ENCODE measurements at places on chromosomes 1 and 21.
A peak's percentile ranks its signal among the peaks of the same experiment; 100 is the strongest.

- no peak for DNase-seq
Measured at GRCh38 chr21:15003463-15004135, 61.2 kb downstream of the NRIP1 start.

- DNase-seq = no peak
Measured at GRCh38 chr1:185156288-185156853, 382 bp downstream of the TRMT1L start.

DNA sequence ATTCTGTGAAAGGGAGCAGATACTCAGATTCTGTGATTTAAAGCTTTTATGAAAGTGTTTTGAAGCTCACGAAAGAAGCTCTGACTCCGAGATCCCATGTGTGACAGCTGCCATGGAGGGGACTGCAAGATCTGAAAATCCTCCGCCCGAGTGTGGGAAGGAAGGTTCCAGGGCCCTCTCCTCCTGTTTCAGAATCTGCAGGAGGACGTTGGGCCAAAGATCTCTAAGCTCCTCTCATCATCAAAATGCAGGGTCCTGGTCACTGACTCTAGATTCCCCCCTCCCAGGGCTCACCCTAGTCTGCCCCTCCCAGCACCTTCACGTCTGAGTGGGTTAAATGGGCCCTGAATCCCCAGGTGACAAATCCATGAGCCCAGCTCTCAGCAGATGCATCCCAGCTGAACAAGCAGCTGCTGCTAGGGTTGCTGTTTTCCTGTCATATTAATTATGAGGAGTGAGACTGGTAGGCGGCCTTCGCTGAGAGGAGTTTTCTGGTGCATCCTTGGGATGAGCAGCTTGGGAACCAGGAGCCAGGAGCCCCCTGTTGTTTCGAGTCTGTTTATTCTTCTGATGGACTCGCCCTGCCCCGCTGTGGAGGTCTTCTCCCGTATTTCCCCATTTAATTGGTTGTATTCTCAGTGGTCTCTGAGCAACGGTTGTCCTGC is 402.0 kb downstream of the MATN1 start:
- no peak for DNase-seq

- peak; percentile 28 for DNase-seq
Measured at GRCh38 chr1:21192284-21192683, 15.6 kb upstream of the EIF4G3 start.

DNA sequence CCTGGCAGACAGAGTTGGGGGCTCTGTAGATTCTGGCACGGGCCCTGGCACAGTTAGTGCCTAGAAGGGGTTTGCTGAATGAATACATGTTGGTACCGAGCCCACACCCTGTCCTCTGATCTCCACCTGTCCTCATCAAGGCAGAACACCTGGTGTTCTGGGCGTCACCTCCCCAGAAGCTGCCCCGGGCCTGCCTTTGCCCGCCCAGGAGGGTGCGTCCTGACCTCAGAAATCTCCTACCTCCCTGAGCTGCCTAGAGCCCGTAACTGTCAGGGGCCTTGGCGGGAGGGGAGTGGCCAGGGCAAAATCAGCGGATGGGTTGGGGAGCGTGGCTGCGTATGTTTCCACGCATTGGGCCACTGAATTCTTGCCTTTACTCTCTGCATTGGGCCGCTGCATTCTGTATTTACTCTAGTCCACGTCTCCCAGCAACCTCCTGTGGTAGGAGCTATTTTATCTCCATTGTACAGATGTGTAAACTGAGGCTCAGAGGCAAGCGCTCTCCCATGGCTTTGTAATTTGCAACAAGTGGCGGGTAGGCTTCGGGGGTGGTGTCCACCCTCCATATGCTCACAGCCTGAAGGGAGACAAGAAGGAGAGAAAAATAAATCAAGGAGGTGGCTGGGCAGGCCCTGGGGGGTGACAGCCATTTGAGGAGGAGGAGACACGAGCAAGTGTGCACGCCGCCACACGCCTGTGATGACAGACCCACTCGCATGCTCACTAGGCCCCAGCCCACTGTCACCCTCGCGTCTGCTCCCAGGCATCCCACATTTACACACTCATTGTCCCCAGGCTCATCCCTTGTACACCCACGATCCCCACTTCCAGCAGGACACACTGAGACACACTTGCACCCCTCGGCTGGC is 95.7 kb upstream of the WNT4 start:
- no peak for DNase-seq

GRCh38 chr21:25614441-25614840 is 7.2 kb upstream of the MRPL39 start:
- DNase-seq = no peak

DNA sequence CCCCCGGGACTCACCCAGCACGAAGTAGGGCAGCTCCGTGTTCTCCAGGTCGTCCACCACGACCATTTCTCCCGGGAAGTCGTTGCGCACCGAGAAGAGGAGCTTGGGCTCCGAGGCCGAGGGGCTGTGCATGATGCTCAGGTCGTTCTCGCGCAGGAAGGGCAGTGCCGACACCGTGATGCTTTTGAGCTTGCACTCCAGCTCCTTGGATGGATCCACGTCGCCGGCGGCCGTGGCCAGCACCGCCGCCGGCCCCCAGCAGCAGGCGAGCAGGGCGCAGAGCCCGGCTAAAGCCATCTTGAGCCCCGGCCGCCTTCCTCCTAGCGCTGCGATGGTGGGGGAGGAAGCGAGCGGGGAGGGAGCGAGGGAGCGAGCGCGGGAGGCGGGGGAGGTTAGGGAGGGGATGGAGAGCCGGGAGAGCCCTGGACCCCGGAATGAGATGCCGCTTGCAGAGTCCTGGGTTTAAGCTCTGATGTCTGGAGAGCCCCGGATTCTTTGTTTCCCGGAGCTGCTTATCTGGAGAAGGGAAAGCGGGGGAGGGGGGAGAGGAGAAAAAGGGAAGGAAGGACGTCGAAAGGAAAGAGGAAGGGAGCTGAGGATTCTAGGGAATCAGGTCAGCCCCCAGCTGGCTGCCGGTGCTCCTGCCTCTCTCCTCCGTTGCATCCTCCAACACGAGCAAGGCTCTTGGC is at the start of gene ASTN1:
TSS of gene ASTN1 (minus strand) at position 333 of the 689 bp plus-strand sequence. CDS start at position 297, 36 bp downstream.
- DNase-seq = no peak

GRCh38 chr1:41613689-41614574 is 129.4 kb upstream of the EDN2 start:
- peak; percentile 82 for DNase-seq

- no peak for DNase-seq
Measured at GRCh38 chr1:28155628-28156027, 20.9 kb downstream of the PTAFR start.

DNA sequence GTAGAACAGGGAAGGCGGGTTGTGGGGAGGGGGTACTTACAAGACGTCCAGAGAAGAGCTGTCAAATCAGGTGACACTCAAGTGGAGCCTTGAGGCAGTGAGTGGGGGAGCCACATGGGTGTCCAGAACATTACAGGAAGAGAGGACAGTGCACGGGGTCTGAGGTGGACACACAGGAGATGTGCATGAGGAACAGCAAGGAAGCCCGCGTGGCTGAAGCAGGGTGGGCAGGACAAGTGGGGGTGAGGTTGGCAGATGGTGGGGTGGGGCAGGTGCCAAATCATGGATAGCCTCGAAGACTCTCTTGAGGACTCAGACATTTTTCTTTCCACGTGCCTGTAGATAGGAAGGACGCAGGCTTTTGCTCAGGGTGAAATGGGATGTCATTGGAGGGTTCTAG is 921 bp downstream of the SMPDL3B start:
- no peak for DNase-seq

- no peak for DNase-seq
Measured at GRCh38 chr1:101482306-101482705, 245.5 kb downstream of the S1PR1 start.

DNA sequence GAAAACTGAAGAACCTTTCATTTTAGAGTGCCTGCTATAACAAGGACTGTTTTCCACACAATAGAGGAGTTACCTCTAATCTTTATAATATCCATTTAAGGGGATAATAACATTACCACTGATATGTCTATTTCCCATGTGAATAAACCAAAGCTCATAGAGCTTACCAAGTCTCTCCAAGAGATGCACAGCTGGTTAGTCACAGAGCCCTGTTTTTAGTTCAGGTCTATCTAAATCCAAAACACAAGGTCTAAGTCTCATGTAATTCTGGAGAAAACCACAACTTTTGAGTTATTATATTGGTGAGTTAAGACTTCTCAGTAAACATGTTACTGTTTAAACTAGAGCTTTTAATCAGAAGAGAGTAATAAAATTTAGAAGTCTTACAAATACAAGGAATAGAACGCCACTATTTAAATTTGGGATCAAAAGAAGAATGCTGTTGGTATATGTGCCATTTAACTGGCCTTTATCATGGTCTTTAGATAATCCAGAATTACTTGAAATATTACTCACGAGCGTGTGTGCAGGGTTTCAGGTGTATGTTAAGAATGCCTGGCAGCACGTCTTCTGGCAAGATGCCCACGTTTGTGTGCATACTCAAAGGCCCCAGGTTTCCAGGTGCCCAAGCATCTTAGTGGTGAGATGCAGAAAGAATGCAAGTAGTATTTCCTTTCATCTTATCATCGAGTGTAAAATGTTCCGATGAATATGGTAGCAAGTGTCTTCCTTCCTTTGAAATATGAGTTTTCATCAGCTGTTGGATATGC is 190.6 kb downstream of the FMN2 start:
- peak; percentile 44 for DNase-seq

GRCh38 chr1:205506409-205507200 is 2.1 kb downstream of the CDK18 start:
- no peak for DNase-seq

- DNase-seq = peak; percentile 71
Measured at GRCh38 chr1:215923129-215923824, 356.2 kb downstream of the KCTD3 start.

DNA sequence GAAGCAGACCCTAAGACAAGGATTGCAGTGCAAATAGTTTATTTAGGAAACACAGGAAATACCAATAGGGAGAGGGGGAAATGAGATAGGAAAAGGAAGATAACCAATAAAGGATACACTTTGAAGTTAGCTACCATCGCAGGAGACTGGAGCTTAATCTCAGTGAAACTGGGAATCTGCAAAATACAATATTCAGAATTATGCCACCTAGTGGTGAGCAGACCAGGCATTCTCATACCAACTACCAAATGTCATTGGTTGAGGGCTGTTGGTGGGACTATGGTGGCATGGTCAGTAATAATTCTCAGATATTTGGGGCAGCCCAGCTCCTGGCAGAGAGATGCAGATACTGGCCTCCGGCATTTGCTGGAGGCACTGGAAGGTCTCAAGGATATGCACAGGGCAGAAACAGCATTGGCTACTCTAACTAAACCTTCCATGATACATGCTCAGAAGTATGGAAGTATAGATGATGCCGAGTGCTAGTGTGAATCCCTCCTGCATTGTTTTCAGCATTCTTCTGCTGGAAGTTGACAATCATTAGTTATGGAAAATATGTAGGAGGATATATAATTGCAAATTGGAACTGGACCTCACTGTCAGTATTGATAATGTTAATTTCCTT is 11.8 kb upstream of the ZFP69B start:
- peak; percentile 39 for DNase-seq

DNA sequence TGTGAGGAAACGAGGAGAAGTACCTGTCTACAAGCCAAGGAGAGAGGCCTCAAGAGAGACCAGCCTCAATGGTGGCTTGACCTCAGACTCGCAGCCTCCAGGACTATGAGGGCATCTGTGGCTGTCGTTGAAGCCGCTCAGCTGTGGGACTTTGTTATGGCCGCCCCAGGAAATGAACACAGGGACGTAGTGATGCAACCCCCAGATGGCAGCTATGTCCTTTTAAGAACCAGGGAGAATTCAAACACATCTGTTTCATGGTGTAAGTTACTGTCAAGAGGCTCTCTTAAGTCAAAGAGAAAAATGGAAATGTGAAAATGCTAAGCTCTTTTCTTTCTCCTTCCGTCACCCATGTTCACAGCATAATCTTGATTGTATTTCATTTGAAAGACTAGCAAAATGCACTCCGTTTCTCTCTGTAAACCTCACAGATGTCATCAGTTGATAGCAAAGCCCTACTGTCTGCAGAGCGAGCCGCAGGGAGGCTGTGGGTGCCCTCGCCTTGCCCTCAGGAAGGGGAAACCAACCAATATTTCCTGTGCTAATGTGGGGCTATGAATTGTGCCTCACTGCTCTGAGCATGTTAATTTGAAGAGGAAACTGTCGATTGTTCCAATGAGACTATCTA is 21.3 kb downstream of the UBASH3A start:
- DNase-seq = no peak

GRCh38 chr1:86696522-86696921 is 7.9 kb upstream of the SH3GLB1 start:
- peak; percentile 22 for DNase-seq

- no peak for DNase-seq
Measured at GRCh38 chr1:33824321-33824720, 39.6 kb upstream of the HMGB4 start.

- peak; percentile 58 for DNase-seq
Measured at GRCh38 chr1:102852613-102853012, 255.7 kb downstream of the COL11A1 start.

DNA sequence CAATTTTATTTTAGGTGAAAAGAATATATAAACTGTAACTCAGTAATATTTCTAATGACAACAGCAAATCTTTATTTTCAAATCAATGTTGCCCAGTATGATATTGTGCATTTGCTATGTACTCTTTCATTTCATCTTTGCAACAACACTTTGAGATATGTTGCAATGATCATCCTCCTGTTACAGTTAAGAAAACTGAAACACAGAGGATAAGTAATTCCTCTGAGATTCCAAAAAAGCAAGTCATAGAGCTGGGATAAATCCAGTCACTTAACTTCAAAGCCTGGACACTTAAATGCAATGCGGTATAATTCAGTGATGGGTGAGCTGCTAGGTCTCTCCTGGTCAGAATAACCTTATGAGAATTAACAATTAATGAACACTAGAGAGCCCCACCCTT is 48.6 kb upstream of the EXO1 start:
- DNase-seq = peak; percentile 48

DNA sequence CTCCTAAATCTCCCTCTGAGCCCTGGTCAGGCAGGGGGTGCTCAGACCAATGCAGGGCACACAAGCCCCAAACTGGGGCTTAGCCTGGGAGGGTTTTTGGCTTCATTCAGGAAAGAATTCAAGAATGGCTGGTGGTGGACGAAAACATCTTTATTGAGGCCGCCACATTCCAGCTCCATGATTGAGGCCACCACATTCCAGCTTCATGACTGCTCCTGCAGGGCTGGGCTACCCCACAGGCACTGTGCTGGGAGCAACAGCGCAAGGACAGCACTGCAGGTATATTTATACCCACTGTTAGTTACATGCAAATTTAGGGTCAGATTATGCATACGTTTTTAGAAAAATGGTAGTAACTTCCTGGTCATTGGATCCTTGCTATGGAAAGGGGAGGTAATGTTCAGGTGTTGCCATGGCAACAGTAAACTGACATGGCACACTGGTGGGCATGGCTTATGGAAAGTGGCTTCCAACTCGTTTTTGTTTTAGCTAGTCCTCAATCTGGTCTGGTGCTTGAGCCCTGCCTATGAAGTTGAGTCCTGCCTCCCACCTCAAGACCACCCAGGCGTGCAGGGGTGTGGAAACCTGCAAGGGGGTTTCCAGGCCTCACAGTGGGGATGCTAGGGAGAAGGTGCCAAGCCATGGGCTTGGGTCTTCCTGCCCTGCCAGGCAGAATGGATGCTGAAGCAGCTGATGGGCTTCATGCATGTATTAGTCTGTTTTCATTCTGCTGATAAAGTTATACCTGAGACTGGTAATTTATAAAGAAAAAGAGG is 348.7 kb upstream of the AJAP1 start:
- no peak for DNase-seq

All from EH (cell line).